ENCODE measurements at places on chromosomes 13 and 19.

DNA sequence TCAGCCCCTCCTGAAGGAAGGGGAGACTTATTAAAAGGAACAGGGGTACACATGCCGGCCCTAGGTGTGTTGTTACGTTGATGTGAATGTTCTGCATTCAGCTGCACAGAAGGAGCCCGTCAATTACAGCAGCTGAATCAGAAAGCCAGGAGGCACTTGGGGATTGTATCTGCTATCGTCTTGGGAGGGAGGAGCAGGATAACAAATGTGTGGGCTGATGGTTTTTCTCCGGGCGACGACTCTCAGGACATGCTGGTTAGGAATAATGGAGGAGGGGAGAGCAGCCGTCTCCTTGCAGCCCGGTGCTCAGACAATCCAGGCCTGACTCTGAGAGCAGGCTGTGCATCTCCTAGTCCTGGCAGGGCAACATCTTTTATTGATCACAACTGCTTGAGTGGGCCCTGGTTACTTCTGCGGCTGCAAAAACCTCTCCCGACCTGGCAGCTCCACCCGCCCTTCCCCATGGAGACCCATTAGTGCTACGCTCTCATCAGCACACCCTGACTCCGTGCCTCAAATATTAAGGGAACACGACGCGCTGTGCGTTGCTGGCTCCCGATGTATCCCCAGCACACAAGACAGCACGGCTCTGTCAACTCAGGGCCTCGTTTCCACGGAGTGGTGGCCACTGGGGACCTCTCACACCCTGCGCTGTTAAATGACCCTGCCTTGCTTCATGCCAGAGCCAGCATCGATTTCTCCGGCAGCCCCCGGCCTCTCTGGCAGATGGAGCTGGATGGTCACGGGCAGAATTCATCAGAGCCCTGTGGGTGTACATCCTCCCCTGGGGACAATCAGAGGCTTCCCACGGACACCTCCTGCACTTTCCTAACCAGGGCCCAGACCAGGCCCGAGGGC lies 25.3 kb downstream of the PEPD start:
- DNase-seq, result no peak

GRCh38 chr19:16070366-16070990 lies 5.8 kb upstream of the TPM4 start:
- DNase-seq, result peak; percentile 58

- no peak for DNase-seq
These were observed 4.5 kb upstream of the ZNF554 start for GRCh38 chr19:2815191-2815614.

DNA sequence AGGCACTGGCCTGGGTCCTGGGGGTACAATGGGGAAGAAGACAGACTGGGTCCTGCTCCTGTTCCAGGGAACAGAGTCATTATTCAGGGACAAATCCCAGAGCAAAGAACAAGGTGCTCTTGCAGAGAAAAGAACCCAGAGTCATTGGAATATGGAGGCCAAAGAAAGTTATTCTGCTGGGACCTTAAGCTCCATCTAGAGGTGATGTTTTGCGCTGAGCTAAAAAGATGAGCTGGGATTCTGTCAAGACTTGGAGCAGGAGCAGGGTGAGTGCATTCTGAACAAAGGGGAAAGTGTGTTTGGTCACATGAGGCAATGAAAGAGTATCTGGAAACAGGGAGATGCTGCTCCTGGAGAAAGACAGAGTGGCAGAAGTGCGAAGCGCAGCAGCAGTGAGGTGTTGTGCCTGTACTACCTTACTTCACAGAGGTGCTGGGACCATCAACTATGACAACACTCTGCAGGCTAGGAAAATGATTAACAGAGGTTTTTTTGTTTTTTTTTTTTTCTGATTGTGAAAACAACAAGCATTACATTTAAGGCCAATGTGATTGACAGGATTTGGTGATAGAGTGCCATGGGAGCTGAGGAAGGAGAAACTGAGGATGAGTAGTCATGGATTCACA lies 95.3 kb upstream of the TNFSF11 start:
- DNase-seq, result no peak

- DNase-seq, result no peak
These were observed 15.3 kb downstream of the ZNF536 start for GRCh38 chr19:30387311-30388115.

DNA sequence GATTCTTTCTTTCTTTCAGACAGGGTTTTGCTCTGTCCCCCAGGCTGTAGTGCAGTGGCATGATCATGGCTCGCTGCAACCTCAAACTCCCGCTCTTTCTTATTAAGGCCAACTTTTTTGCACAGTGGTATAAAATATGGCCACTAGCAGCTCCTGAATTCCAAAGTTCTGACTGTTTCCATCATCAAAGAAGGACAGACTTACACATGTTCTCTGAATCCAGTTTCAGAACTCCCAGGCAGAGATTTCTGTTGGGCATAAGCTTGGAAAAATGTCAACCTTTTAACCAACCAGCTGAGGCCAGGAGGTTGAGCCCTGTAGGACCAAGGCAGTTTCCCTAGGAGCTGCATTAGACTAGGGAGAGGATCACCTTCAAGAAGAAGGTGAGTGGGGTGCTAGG lies 184.1 kb downstream of the HS6ST3 start:
- no peak for DNase-seq

DNA sequence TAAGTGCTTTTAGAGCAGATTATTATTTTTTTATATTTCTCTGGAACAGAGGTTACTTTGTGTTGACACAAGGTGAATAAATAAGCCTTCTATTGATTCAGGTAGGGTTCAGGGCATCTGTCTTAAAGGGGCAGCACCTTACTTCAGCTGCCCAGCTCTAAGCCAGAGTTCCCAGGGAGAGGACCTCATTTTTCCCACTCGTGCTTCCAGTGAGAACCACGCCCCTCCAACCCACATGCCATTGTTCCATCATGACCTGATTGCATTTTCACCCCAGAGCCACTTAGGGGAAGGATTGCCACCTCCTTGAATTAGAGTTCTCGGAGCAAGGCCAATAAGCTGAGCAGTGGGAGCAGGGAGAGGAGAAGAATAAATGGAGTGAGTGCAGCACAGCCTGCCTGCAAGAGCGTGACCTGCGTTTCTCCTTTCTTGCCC lies 104.3 kb upstream of the FRY start:
- DNase-seq, result no peak

GRCh38 chr19:28471731-28472510 lies 741.0 kb downstream of the UQCRFS1 start:
- no peak for DNase-seq

DNA sequence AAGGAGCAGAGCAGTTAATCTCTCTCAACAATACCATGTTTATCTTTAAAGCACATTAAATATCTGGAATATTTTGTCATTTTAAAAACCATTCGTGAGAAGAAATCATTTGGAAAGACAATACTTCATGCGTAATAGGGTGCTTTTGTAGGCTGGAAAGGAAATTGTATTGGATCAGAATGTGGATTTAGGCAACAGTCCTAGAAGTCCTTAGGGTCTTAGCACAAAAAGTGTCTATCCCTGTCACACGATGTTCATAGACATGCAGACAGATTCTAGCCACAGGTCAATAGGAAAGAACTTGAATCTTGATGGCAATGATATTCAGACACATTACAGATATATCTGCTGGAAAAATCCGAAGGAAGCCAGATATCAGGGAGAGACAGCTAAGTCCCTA lies 156.0 kb downstream of the KCTD12 start:
- DNase-seq, result no peak
